ENCODE measurements at places on chromosomes 3 and 15.

DNA sequence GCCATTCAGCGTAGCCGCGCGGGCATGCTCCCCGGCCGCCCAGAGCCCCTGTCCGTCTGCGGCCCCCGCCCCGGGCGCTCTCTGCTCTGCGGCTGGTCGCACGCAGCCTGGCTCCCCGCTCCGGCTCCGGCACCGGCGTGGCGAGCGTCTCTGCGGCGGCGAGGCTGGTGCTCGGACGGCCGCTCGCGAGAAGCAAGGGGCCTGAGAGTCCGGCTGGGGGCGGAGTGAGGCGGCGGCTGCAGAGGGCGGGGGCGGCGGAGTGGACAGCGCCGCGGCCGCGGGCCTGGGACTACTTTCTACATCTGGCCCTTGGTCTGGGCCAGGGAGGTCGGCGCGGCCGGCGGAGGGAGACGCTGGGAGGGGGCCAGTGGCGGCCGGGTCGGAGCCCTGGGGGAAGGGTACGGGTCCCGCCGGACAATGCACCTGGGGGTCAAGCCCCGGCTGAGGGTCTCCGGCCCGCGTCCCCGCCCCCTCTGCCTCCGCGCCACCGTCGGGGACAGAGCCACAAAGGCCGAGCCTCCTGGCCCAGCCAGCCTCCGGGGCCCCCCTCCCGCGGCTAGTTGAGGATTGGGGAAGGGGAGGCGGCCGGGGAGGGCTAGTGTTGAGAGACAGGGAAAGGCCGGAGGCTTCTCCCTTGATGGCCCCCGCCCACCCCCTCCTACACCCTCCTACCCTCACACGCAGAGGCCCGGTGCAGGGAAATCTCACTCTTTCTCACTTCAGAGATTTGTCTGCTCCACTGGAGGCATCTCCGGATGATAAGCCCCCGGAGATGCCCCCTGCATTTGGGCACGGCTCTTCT, at the start of gene PRTG:
PRTG (minus strand) TSS at position 226 of the 802 bp plus-strand sequence; CDS start at position 5, 221 bp downstream.
- DNase-seq = peak; percentile 52

DNA sequence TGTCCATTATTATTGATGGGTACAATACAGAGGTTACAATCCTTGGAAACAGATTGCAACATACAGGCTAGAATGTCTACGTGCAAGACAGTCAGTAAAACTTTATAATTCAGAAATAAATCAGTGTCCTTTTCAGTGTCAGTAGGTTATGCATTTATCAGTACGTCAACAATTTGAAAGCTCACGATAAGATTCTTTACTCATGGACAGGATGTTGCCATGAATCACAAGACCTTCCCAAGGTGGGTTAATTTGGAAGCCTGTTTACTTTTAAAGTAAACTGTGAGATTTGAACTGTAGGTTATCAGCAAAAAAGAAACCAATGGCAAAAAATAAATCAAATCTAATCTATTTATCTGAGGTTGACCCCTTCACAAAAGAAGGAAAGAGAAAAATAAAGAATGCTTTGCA, 243.9 kb upstream of the AGTR1 start:
- no peak for DNase-seq

- no peak for DNase-seq
Observed at GRCh38 chr3:192433704-192434103, 293.6 kb downstream of the FGF12 start.

DNA sequence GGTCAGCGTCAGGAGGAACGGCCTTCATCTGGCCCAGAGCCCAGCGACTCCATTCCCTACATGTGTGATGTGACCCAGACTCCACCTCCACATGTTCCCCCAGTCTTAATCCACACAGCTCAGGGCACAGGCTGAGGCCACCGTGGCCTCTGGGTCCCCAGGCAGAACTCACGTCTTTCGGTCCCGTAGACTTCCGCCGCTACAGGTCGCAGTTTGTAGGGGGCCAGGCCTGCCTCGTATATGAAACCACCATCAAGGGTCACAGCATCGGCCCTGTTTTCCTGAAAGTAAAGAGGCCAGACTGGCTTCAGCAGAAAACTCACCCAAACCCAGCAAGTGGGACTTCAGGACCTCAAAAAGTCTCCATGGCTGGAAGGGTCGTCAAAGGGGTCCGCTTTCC, 8.6 kb downstream of the LTF start:
- no peak for DNase-seq

DNA sequence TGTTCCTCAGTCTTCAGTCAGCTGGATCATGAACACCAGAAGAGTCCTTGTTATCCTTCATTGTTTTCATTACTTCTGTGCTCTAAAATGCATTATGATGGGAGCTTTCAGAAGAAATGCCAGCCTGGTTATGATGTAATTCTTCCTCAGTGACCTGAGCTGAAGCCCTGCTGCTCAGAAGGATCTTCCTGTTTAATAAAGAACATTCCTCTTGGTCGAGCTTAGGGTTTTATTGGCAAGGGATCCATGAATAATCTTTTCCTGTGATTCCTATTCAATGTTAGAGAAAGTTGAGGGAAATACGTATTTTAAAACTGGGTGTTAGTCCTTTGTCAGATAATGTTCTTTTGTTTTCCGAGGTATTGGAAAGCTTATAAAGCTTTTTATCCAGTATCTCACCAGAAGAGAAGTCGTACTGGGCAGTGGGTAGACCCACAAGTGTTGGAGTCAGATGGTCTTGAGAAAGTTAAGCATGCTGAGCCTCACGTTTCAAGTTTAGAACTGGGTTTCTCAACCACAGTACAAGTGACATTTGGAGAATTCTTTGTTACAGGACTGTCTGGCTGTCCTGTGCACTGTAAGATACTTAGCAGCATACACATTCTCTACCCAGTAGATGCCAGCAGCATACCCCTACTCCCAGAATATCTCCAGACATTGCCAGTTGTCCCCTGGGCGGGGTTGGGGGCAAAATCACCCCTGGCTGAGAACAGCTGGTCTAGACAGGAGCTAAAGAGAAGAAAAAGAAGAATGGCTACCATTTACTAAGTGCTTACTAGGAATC, 212.3 kb upstream of the BHLHE40 start:
- DNase-seq = no peak

GRCh38 chr15:68553994-68554720, 24.6 kb upstream of the CORO2B start:
- peak; percentile 40 for DNase-seq

DNA sequence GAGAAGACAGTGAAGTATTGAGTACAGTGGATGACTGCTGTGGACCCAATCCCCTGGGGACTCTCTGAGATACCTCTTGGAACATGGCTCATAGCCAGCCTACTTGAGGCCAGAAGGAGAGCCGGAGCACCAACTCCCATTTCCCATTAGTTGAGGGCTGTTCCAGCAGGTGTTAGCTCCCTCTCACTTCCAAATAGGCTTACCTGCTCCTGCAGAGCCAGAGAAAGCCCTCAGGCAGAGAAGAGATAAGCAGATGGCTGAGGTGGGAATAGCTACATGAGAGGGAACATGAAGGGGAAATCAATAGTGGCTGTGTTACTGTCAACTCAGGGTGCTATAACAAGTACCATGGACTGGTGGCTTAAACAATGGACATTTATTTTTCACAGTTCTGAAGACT, 4.6 kb upstream of the CCK start:
- DNase-seq = no peak

- no peak for DNase-seq
Observed at GRCh38 chr3:156256256-156256655, 135.9 kb downstream of the KCNAB1 start.

- no peak for DNase-seq
Observed at GRCh38 chr3:136194409-136195257, 1.5 kb downstream of the MSL2 start.

DNA sequence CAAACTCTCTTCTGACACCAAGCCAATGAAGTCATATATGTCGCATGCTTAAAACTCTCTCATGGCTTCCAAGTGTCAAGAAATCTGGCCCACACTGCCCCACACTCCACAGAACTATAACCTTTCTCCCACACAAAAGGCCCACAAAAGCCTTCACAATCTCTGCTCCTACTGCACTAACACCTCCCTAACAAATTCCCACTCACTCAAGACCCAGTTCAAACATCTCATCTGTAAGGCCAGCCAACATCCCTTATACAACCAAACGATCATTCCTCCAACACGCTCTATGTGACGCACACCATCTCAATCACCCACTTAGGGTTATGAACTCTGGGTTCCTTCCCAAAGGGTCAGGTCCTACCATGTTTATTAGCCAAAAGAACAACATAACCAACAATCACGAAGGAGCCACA, 13.5 kb downstream of the TBC1D2B start:
- DNase-seq = no peak

Data from fibroblast of the conjunctiva (primary cell).